Endothelial cell of umbilical vein (primary cell): ENCODE measurements at places on chromosomes 13 and 19. TPM values are rescaled to one million over a fixed set of nuclear protein-coding genes. Genes with fewer than 3 reads are reported as not detected.
A peak's percentile ranks its signal among the peaks of the same experiment; 100 is the strongest.

The ZNF177 gene
- 0.42 and 0.69 TPM in 2 replicates for total RNA-seq

The CNFN gene
- total RNA-seq, result 0.73 TPM in 1 of 2 replicates, not detected in the other

The UBL3 gene
- 11.1 and 11.8 TPM in 2 replicates for total RNA-seq

DNA sequence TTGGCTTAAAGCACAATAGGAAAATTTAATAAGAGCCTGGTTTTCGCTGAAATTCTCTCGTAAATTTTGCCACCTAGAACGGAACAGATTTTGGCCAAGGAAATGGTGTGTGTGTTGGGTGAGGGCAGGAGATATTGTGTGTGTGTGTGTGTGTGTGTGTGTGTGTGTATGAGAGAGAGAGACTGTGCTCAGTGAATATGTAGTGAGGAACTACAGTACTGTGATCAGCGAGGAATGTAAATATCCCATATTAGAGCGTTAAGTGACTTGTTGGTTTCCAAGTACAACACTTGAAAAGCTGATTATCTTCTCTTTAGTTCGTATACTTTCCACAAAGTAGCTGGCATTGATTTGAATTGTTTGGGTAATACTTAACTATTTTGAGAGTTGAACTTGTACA lies 738.9 kb downstream of the PCDH9 start:
- no peak for DNase-seq

- no peak for DNase-seq
Measured at GRCh38 chr13:101512650-101513049, 60.2 kb downstream of the ITGBL1 start.

GRCh38 chr19:18718015-18718526 lies 34.6 kb downstream of the CRTC1 start:
- DNase-seq, result no peak

- no peak for DNase-seq
Measured at GRCh38 chr13:35791184-35791851, 314.8 kb upstream of the MAB21L1 start.

- DNase-seq, result no peak
Measured at GRCh38 chr19:5466072-5466471, 10.9 kb downstream of the ZNRF4 start.

DNA sequence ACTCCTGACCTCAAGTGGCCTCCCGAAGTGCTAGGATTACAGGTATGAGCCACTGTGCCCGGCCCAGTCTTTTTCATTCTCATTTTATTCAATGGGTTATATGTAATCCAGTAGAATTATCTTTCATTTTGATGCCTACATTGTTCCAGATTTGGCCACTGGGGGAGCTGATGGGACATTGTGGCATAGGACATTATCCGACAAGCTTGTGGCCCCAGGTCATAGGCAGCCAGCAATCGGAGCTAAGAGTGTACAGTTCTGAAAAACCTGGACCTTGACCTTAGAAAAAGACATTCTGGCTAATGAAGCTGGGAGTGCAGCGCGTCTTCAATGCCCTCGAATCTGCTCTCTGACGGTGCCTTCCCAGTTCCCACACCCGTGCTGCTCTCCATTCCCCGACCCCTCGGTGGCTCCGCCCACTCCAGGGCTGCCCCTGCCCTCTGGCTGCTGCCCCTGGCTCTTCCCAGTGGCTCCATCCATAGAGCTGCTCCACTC lies 108.7 kb downstream of the TEX29 start:
- DNase-seq, result peak; percentile 27

DNA sequence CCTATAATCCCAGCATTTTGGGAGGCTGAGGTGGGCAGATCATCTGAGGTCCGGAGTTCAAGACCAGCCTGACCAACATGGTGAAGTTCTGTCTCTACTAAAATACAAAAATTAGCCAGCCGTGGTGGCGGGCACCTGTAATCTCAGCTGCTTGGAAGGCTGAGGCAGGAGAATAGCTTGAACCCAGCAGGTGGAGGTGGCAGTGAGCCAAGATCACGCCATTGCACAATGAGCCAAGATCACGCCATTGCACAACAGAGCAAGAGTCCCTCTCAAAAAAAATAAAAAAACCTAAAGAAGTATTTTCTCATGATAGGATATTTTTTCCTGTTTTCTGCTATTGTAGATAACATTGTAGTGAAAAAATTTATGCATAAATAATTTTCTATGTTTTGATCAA lies 13.3 kb downstream of the IFT88 start:
- DNase-seq, result no peak

DNA sequence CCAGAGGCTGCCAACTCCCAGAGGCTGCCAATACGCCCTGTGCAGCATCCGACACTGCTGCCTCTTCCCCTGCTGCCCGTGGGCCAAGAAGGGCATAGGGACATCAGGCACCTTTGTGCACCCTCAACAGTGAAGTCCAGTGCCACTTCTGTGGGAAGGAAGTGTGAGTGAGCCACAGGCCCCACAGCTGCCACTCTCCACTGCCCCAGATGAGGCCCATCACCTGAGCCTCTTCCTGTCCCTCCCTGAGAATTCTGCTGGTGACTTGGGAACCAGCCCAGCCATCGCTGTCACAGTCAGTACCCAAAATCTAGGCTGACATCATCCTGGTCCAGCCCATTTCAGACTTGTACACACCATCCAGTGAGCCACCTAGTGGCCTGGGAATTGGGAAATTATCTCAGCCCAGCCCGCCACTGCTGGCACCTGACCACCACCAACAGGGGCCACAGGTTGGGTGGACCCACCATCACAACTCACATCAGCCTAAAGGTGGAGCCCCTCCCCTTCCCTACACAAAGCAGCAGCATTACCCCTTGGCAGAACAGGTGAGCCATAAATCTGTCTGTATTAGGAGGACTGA lies 733.9 kb upstream of the KLHL1 start:
- no peak for DNase-seq
